Activated CD8-positive, alpha-beta memory T cell treated with anti-CD3 and anti-CD28 coated beads, Interleukin-2, amount 10 ng/mL, durations not matched to agents 7 days and 5 days (primary cell): ENCODE measurements at places on chromosomes 11 and 22. TPM values are rescaled to one million over a fixed set of nuclear protein-coding genes. Genes with fewer than 3 reads are reported as not detected.

The TRIM49D2 gene
- total RNA-seq, result not detected

The UBQLN3 gene
- not detected for total RNA-seq

The B3GAT1 gene
- 0.61 TPM for total RNA-seq

The PHLDA2 gene
- 1.1 TPM for total RNA-seq

The NTM gene
- not detected for total RNA-seq

The CATSPER1 gene
- total RNA-seq, result not detected

The OR51B4 gene
- not detected for total RNA-seq

The MMP12 gene
- not detected for total RNA-seq

The TMPRSS13 gene
- 1.7 TPM for total RNA-seq

The MCHR1 gene
- total RNA-seq, result not detected

The MS4A3 gene
- not detected for total RNA-seq

The ZDHHC13 gene
- total RNA-seq, result 21.7 TPM

The SCYL1 gene
- 76.7 TPM for total RNA-seq

The GPR137 gene
- 46.0 TPM for total RNA-seq

The MUC5B gene
- total RNA-seq, result not detected

The GAB4 gene
- total RNA-seq, result not detected

The SLC6A5 gene
- not detected for total RNA-seq

The OR8A1 gene
- total RNA-seq, result not detected

The USH1C gene
- not detected for total RNA-seq

The PLCB3 gene
- total RNA-seq, result 20.4 TPM

The TRIM64 gene
- total RNA-seq, result not detected

The OR8K5 gene
- total RNA-seq, result not detected

The THY1 gene
- not detected for total RNA-seq

The SMTNL1 gene
- not detected for total RNA-seq

The VWCE gene
- total RNA-seq, result 3.8 TPM

The TRIM51 gene
- not detected for total RNA-seq

The ACTN3 gene
- not detected for total RNA-seq

The JHY gene
- 3.2 TPM for total RNA-seq

The ATXN10 gene
- total RNA-seq, result 93.6 TPM

The NPAS4 gene
- total RNA-seq, result 0.12 TPM

The MRPL11 gene
- 75.5 TPM for total RNA-seq

The OR6Q1 gene
- total RNA-seq, result not detected
